ENCODE measurements at places on chromosomes 13 and 19.

GRCh38 chr13:59631271-59631670 is 532.5 kb downstream of the DIAPH3 start:
- no peak for DNase-seq

- DNase-seq = peak; percentile 2
These were observed 33.7 kb upstream of the ZNF724 start for GRCh38 chr19:23283925-23284324.

DNA sequence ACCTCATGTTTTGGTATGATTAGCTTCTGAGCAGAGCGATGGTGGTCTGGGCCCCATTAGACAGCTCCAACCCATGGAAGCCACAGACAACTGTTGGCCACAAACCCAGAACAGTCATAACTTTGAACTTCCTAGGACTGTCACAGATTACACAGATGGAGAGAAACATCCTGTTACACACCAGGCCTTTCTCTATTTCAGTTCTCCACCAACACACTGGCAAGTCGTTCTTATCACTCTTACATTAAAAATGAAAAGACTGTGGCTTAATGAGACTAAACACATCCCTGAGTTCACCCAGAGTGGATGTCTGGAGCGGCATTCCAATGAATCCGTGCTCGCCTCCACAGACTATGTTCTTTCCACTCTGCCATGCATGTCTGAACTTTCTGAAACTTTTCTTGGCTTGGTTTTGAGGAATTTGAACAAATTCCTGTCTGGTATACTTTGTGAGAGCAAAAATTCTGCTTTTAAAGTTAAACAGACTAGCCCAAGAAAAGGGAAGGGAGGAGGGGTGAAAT is 109.1 kb downstream of the NALCN start:
- no peak for DNase-seq

GRCh38 chr19:18218600-18218999 is 7.6 kb downstream of the PDE4C start:
- DNase-seq = no peak

- DNase-seq = no peak
These were observed 21.2 kb downstream of the HNRNPM start for GRCh38 chr19:8466018-8466417.

DNA sequence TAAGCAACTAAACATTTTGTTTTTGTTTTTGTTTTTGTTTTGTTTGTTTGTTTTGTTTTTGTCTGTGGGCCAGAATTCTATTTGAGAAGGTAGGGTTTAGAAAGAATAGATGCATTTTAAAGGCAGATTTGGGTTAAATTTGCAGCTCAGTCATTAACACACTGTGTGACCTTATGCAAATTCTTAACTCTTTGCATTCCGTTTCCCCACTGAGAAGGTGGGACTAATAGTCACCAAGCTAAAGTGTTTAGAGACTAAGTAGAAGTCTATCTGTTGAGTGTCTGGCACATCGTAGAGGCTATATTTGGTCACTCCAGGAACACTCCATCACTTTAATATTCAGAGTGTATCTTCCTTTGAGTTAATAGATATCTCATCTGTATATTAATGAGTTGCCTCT is 87.1 kb downstream of the CCNA1 start:
- no peak for DNase-seq

GRCh38 chr19:5170329-5170745 is 170.3 kb downstream of the PTPRS start:
- DNase-seq = no peak

DNA sequence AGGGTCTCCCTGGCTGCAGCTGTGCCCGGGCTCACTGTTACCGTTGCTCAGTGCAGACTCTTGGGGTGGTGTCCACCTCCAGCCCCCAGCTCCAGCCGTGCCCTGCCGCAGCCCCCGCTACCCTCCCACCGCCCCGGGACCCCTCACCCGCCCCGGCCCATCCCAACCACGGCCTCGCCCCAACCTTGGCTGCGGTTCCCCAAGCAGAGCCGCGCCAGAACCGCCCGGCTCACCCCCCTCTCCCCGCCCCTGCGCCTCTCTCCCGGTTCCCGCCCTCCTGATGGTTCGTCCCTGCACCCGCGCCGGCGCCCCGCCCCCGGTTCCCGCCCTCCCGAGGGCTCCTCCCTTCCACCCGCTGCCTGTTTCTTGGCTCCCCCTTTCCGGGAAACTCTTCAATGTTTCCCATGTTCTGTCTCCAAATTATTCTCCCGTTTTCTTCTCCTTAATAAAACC is 40.3 kb downstream of the ANKRD10 start:
- peak; percentile 63 for DNase-seq

- DNase-seq = no peak
These were observed 30.6 kb downstream of the DPF1 start for GRCh38 chr19:38193445-38193844.

- no peak for DNase-seq
These were observed 322.6 kb downstream of the SHISA2 start for GRCh38 chr13:25729201-25729600.

DNA sequence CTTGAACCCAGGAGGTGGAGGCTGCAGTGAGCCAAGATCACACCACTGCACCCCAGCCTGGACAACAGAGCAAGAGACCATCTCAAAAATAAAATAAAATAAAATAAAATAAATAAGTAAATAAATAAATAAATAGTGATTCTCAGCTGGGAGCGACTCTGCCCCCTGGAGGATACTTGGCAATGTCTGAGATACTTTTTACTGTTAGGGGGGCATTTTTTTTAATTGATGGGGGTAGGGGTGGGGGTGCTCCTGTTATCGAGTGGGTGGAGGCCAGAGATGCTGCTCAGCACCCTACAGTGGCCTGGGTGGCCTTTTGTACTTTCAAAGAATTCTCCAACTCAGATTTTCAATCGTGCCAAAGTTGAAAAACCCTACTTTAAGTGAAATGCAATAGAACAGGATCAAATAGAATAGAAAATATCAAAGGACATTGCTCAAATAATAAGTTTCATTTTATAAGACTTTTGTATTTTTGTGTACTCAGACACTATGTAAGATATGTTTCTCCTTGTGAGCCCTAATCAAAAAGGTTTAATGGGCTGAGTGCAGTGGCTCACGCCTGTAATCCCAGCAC is 7.1 kb upstream of the CLPP start:
- DNase-seq = no peak

DNA sequence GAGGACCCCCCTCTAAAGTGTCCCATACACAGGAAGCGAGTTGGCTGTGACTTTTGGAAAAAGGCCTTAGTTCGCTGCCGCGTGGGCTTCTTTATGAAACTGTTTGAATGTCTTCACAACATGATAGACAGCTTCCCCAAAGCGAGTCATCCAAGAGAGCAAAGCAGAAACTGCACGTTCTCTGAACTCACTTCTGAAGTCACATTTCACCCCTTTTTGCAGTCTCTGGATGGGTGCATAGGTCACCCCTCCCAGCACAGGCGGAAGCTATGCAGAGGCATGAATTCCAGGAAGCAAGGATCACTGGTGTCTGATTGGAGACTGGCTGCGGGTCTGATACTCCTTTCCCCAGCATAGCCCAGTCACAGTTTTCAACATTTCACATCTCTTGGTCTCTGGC is 10.6 kb downstream of the GPI start:
- DNase-seq = no peak

GRCh38 chr13:112952759-112953551 is 16.1 kb upstream of the MCF2L start:
- DNase-seq = no peak

All from midbrain (tissue), 1 donor.